IMR-90 (cell line): ENCODE measurements at places on chromosomes 1 and 21. TPM values are rescaled to one million over a fixed set of nuclear protein-coding genes. Genes with fewer than 3 reads are reported as not detected.

The OR2T11 gene
- not detected in 2 replicates for polyA plus RNA-seq

The FBLIM1 gene
- 140 and 159 TPM in 2 replicates for polyA plus RNA-seq

The ATP6V1G3 gene
- not detected in 2 replicates for polyA plus RNA-seq

The POU3F1 gene
- polyA plus RNA-seq: not detected in 2 replicates

The CRABP2 gene
- polyA plus RNA-seq: 12.2 and 15.7 TPM in 2 replicates

The AMY2B gene
- 0.92 and 1.7 TPM in 2 replicates for polyA plus RNA-seq

The KCNJ10 gene
- not detected in 2 replicates for polyA plus RNA-seq

The MFAP2 gene
- polyA plus RNA-seq: 13.9 and 14.6 TPM in 2 replicates

The RNASEL gene
- 1.8 and 2.5 TPM in 2 replicates for polyA plus RNA-seq

- peak; percentile 57 for DNase-seq
- no peaks in the 10 kb centered on the region for H3K27me3 ChIP-seq
- H3K36me3 ChIP-seq: no peaks in the 10 kb centered on the region
- no peak overlapping the region for H3K27ac ChIP-seq
These were observed 1.5 kb downstream of the XPR1 start for GRCh38 chr1:180633057-180634056.

- H3K36me3 ChIP-seq: peaks cover 63% of the 10 kb centered on the region
- no peak overlapping the region for H3K4me3 ChIP-seq
- H3K27me3 ChIP-seq: no peaks in the 10 kb centered on the region
- no peak overlapping the region for H3K27ac ChIP-seq
- peaks cover 2% of the 10 kb centered on the region; the same call in 1 of the 2 replicates for H3K4me1 ChIP-seq
These were observed 13.6 kb downstream of the THAP3 start for GRCh38 chr1:6638226-6638625.

DNA sequence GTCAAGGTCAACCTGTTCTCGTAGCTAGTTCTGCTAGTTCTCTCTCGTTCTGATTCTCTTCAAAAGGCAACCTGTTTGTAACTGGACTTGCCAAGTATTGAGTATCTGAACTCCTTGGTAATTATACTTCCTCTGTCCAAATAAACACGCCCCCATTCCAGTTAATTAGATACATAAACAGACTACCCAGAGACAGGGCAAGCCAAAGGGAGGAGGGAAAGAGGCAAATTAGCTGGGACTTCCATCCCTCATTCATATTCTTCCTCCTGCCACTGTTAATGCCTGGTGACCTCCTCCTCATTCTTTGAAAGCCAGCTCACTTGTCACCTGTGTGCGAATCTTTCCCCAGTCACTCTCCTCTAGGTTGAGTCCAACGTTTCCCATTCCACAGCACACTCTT, 62.9 kb downstream of the LPAR3 start:
- H3K4me3 ChIP-seq: no peak overlapping the region
- no peak overlapping the region for H3K27ac ChIP-seq
- peaks cover 2% of the 10 kb centered on the region; the same call in 1 of the 2 replicates for H3K4me1 ChIP-seq
- DNase-seq: no peak
- peaks cover 7% of the 10 kb centered on the region; the same call in 1 of the 2 replicates for H3K27me3 ChIP-seq
- no peaks in the 10 kb centered on the region for H3K36me3 ChIP-seq

- no peak overlapping the region for H3K4me3 ChIP-seq
- no peak for DNase-seq
- H3K4me1 ChIP-seq: no peaks in the 10 kb centered on the region
- H3K27ac ChIP-seq: no peak overlapping the region
- no peaks in the 10 kb centered on the region for H3K27me3 ChIP-seq
These were observed 466.5 kb upstream of the DEPDC1 start for GRCh38 chr1:68963353-68963752.

- H3K36me3 ChIP-seq: peaks cover 33% of the 10 kb centered on the region
- DNase-seq: peak; percentile 15
- peak overlapping the region; percentile 81 for H3K4me3 ChIP-seq
- peak overlapping the region; percentile 59 for H3K27ac ChIP-seq
- no peaks in the 10 kb centered on the region for H3K27me3 ChIP-seq
- H3K4me1 ChIP-seq: peaks cover 3% of the 10 kb centered on the region
These were observed 953 bp downstream of the TRIM46 start for GRCh38 chr1:155174324-155175280.

DNA sequence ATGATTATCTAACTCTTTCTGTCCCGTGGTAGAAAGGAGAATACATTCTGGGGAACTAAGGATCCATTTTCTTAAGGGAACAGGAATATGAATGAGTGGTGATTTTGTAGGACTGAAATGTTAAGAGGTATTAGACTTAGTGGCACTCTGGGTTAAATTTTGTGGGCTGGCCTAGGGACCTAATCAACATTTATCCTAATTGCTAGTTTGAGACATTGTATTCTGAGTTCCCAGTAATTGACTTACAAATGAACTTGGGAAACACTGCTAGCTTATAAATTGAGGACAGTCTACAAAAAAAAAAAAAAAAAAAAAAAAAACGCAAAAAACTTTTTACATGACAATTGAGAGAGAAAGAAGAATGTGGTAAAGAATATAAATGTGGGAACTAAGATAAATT, 136.6 kb upstream of the ZP4 start:
- no peak overlapping the region for H3K4me3 ChIP-seq
- no peaks in the 10 kb centered on the region for H3K36me3 ChIP-seq
- no peaks in the 10 kb centered on the region for H3K4me1 ChIP-seq
- no peak overlapping the region for H3K27ac ChIP-seq

- no peak overlapping the region for H3K4me3 ChIP-seq
These were observed 1106.4 kb downstream of the AMY1C start for GRCh38 chr1:104856091-104856490.

DNA sequence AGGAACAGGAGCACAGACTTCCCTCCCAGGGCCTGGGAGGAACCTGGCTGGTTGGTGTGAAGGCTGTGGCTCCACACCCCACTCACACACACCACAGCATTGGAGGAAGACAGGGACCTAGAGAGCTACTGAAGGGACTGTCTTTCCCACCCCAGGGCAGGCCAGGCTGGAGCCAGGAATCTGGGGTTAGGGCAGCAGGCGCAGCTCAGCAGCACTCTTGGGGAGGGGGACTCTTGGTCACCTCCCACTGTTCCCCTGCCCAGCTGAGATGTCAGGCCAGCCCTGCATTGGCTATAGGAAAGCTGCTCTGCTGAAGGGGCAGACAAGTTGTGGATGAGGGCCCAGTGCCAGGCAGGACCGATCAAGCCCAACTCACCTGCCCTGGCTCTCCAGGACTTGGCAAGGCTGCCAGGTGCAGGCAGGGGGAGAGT, 1.6 kb upstream of the PLEKHA6 start:
- H3K4me3 ChIP-seq: no peak overlapping the region
- peaks cover 4% of the 10 kb centered on the region for H3K27me3 ChIP-seq
- H3K36me3 ChIP-seq: no peaks in the 10 kb centered on the region
- DNase-seq: no peak
- H3K27ac ChIP-seq: no peak overlapping the region
- peaks cover 18% of the 10 kb centered on the region for H3K4me1 ChIP-seq

DNA sequence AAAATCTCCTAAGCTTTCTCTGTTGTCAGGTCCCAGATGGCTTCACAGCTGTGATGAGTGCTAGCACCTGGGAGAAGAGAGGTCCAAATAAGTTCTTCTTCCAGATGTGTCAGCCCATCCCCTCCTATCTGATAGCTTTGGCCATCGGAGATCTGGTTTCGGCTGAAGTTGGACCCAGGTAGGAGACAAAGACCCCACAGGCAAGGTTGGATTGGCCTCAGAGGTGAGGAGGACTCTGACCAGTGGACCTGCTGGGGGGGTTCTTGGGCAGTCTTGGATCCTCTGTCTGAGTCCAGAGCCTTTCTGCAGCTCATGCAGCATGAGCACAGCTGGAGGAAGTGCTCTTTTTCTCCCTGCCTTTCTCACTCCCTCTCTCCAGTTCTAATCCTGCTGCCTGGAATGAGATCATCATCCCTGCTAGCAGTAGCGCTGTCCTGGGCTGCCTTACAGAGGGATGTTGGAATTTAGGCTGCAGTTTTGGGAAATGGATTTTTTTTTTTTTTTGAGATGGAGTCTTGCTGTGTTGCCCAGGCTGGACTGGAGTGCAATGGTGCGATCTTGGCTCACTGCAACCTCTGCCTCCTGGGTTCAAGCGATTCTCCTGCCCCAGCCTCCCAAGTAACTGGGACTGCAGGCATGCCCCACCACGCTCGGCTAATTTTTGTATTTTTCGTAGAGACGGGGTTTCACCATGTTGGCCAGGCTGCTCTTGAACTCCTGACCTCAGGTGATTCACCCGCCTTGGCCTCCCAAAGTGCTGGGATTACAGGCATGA, 7.1 kb downstream of the RNPEP start:
- DNase-seq: no peak
- H3K4me1 ChIP-seq: no peaks in the 10 kb centered on the region
- H3K27me3 ChIP-seq: no peaks in the 10 kb centered on the region
- peaks cover 40% of the 10 kb centered on the region for H3K36me3 ChIP-seq

DNA sequence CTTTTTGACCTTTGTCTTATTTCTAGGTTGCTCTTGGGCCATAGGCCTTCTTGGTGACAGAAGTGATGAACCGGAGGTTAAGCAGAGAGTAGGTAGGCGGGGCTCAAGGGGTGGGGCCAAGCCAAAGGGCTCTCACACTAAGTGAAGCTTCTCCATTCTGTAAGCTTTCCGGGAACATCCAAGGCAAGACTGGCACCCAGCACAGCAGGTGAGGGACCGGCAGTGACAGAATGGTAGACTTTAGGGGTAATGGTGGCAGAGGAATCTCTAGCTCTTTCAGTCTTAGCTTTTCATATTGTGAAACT, at the start of gene TNFAIP8L2:
TNFAIP8L2 (plus strand) TSS at position 135 of the 305 bp plus-strand sequence. CDS start 2,049 bp downstream, outside the sequence.
- H3K27ac ChIP-seq: no peak within 1 kb of the TSS
- no peaks in the 10 kb centered on the region for H3K27me3 ChIP-seq
- peaks cover 37% of the 10 kb centered on the region for H3K36me3 ChIP-seq
- H3K4me3 ChIP-seq: no peak within 1 kb of the TSS

DNA sequence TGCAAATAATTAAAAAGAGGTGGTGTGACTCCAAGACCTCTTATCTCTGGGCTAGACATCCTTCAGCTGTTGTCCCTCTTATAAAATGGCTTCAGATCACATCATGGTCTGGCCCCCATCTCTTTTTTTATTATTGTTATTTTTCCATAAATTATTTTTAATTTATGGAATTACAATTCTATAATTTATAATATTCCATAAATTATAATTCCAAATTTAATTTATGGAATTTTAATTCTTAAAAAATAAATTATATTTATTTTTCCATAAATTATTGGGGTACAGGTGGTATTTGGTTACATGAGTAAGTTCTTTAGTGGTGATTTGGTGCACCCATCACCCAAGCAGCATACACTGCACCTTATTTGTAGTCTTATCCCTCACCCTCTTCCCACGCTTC, 65.9 kb upstream of the GJA5 start:
- no peaks in the 10 kb centered on the region for H3K4me1 ChIP-seq
- H3K27me3 ChIP-seq: no peaks in the 10 kb centered on the region
- no peak overlapping the region for H3K4me3 ChIP-seq
- H3K27ac ChIP-seq: no peak overlapping the region
- no peak for DNase-seq
- no peaks in the 10 kb centered on the region for H3K36me3 ChIP-seq

GRCh38 chr1:227941509-227942020, 6.2 kb downstream of the WNT9A start:
- peaks cover 2% of the 10 kb centered on the region; the same call in 1 of the 2 replicates for H3K4me1 ChIP-seq
- H3K4me3 ChIP-seq: no peak overlapping the region
- H3K27ac ChIP-seq: no peak overlapping the region

DNA sequence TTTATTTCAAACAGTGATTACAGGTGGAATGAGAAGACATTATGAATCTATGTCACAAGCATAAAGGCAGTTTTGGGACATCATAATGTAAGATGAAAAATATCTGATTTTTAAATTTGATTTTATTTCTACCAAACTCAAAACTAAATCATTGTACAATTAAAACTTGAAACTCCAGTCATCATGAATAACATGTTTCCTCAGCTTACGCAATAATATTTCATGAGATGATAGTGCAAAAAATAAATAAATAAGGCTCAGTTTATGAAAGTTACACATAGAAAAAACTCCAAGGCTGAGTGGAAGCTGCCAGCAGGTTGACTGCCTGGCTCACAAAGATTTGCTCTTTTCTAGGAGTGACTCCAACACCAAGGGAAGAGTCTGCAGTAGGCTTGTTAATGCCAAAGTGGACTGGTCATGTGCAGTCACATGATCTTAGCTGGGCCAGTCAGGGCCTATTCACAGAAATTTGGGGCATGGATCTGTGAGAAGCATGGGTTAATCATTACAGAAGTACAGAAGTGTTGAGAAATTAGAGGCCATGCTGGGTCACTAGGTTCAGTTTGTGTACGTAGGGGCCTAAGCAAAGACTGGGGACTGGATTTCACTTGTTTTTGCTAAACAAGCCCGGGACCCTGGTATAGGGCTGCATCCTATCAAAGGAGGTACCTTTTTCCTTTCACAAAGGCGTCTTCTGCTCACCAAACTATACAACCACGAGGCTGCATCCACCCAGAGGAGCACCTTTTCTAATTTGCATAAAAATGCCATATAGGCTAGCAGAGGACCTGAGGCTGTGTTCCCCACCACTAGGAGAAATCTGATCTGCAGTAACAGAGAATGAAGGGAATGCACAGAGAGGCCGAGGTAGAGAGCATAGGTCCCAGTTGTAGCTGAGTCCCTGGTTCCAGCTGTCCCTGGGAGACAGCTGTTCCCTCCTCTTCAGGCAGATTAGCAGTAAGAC, 4.9 kb upstream of the ABCA4 start:
- no peak overlapping the region for H3K4me3 ChIP-seq
- no peak for DNase-seq
- H3K4me1 ChIP-seq: peaks cover 5% of the 10 kb centered on the region

GRCh38 chr1:245578308-245578707, 423.5 kb downstream of the KIF26B start:
- DNase-seq: no peak
- no peak overlapping the region for H3K27ac ChIP-seq
- peaks cover 5% of the 10 kb centered on the region for H3K4me1 ChIP-seq

GRCh38 chr1:24364975-24365678, 46.0 kb downstream of the GRHL3 start:
- H3K27ac ChIP-seq: no peak overlapping the region
- no peak overlapping the region for H3K4me3 ChIP-seq
- peaks cover 14% of the 10 kb centered on the region for H3K4me1 ChIP-seq
- H3K36me3 ChIP-seq: no peaks in the 10 kb centered on the region
